Stimulated activated CD8-positive, alpha-beta memory T cell treated with anti-CD3 and anti-CD28 coated beads, Interleukin-4, amount 100 ng/mL, for 48 hours (primary cell): ENCODE measurements at places on chromosomes 1 and 21.
A peak's percentile ranks its signal among the peaks of the same experiment; 100 is the strongest.

- peak; percentile 50 for DNase-seq
These were observed 192.3 kb downstream of the SLC45A1 start for GRCh38 chr1:8510041-8510823.

GRCh38 chr1:94713472-94714141 lies 106.5 kb upstream of the SLC44A3 start:
- DNase-seq = no peak

GRCh38 chr1:56064705-56065104 lies 514.7 kb downstream of the PLPP3 start:
- no peak for DNase-seq

GRCh38 chr1:30609999-30610345 lies 113.4 kb downstream of the MATN1 start:
- no peak for DNase-seq

DNA sequence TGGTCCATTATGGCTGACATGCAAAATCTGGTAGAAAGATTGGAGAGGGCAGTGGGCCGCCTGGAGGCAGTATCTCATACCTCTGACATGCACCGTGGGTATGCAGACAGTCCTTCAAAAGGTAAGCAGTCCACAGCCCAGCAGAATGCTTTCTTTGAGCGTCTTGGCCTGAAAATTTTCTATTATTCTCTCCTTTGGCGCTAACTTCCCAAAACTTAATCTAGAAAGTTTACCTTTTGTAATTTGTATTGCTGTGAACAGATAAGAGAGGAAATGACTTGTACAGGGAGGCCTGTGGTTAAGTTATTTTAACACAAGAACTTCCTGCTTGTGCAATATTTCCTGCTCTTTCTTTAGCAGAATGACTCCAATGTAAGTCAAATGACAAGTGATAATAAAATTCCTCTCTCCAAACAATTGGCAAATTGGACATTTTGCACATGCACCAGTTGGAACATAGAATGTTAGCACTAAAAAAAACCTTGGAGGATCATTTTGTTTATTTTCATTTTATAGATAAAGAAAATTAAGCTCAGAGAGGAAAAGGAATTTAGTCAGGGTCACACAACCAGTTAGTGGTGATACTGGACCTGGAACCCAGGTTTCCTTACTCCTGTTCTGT lies 18.9 kb downstream of the CAP1 start:
- DNase-seq = no peak

DNA sequence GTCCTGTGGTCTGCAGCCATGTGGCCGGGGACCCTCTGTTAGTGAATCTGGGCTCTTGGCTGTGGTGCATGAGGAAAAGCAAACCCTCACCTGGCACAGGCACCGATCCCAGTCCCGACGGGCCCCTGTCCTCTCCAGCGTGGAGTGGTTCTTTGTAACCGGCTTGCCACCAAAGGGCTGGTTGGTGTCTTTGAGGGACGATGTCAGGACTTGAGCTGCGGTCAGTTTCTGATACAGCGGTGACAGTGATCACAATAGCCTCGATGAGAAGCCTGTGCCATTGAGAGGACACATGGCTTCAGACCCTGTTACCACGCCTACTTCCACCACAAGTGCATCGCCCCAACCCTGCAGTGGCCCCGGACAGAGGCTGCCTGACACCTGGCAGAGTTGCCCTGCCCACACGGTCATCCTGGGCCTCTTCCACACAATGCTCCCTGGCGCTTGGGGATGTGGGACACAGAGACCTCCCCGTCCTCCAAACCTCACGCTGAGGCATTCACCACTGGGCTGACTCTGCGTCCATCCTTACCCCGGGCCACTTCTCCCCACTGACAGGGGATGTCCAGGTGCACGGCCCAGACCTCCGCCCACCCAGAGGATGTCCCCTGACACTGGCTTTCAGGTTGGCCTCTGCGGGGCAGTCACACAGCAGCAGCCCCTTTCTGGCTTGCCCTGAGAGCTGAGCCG lies 18.8 kb upstream of the ACTRT2 start:
- no peak for DNase-seq

DNA sequence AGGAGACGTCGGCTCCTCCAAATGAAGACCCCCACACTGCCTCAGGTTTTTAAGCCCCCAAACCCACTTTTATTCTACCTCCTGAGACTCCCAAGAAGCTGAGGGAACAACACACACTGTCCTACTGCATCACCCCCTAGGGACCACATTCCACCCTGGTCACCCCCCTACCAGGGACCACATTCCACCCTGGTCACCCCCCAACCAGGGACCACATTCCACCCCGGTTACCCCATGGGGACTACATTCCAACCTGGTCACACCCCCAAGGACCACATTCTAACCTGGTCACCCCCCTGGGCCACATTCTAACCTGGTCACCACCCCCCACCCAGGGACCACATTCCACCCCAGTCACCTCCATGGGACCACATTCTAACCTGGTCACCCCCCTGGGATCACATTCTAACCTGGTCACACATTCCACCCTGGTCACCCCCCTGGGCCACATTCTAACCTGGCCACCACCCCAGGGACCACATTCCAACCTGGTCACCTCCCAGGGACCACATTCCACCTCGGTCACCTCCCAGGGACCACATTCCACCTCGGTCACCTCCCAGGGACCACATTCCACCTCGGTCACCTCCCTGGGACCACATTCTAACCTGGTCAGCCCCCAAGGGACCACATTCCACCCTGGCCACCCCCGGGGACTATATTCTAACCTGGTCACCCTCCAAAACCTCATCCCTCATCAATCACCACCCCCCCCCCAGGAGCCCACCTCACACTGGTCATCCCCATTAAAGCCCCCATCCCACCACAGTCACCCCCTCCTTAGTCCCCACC lies 587.6 kb downstream of the NPHP4 start:
- no peak for DNase-seq

DNA sequence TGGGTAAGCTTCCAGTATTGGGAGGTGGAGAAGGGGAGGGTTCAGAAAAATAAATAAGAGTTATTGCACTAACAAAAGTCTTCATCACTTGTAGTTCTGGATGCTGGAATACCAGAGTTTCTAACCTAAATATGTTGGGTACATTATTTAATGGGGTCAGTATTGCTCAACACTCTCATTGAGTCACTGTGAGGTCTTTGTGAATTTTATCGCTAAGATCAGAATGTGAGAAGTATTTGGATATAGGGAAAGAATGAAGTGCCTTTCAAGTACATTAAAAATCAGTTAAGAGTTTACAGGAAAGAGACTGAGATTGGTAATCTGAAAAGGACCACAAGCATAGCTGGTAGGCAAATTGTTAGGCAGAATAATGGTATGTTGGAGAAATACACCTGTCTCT lies 8.8 kb downstream of the SNRPE start:
- no peak for DNase-seq

DNA sequence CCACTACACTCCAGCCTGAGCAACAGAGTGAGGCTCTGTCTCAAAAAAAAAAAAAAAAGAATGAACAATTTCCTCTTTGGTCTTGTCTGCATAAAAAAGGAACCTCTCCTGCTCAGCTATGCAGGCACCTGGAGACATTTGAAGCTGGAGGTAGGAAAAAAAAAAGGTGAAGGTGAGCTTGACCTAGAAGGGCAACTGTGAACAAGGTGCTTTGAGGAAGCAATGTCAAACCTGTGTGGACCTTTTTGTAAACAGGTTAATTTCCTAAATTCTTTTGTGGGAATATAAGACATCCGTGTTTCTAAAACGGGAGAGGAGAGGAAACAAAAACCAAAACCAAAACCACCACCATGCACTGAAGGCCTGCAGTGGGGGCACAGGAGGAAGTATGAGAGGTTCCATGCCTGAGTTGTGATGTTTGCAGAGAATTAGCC lies 77.5 kb downstream of the SLC45A1 start:
- no peak for DNase-seq

DNA sequence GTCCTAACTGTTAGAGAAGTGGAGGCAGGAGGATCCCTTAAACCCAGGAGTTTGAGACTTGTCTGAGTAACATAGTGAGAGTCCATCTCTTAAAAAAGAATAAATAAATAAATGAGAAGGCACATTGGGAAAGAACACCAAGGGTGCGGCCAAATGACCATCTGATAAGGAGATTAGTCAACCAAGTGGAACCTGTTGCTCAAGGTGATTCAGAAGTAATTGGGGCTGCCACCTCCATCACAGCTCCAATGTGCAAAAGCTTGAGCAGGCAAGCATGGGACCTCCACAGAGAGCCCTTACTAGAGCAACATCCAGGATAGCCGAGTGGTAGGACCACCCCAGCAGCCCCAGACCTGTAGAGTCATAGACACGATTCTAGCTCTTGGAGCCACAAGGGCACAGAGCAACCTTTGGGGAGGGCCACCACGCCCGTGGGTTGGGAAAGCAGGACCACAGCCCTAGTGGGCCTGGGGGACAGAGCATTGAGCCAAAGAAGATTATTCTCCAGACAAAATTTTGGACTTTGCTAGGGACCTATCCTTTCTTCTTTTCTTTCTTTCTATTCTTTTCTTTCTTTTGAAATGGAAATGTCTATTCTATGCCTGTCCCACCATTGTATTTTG lies 40.9 kb downstream of the KCNK1 start:
- DNase-seq = no peak

- peak; percentile 99 for DNase-seq
These were observed 14.8 kb upstream of the BTG2 start for GRCh38 chr1:203290261-203291089.

DNA sequence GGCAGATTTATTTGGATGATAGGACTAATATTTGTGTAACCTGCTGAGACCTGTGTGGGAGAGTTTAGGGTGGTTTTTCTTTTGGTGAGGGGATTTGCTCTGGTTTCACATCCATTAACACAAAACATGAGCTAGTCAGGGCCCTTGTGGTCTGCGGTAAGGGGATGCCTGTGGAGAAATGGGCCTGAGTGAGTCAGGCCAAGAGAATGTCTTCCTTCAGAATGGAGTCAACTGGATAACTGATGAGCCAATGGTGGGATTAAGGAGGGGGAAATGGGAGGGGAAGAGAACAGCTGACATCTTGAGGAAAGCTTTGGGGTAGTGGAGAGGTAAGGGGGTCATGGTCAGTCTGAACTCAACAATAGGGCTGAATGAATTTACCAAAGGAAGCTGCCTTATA lies 13.9 kb downstream of the WNT2B start:
- DNase-seq = no peak

- DNase-seq = no peak
These were observed 400.1 kb downstream of the NEGR1 start for GRCh38 chr1:71882226-71882625.

GRCh38 chr1:115098979-115099692 lies 9.8 kb upstream of the TSPAN2 start:
- DNase-seq = peak; percentile 68

GRCh38 chr1:172653015-172653709 lies 5.7 kb upstream of the FASLG start:
- no peak for DNase-seq

GRCh38 chr1:91498035-91498434 lies 2.6 kb upstream of the CDC7 start:
- no peak for DNase-seq

DNA sequence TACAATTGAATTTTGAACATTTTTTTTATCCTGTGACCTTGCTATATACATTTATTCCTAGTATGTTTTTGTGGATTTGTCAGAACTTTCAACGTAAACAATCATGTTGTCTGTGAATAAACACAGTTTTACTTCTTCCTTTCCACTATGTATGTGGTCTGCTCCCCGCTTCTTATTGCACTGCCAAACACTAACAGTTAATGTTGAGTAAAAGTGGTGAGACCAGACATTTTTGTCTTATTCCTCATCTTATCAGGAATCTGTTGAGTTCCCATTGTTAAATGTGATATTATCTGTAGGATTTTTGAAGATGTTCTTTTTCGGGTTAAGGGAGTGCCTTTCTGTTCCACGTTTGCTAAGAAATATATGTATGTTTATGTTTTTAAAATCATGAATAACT lies 45.9 kb downstream of the CAMSAP2 start:
- DNase-seq = no peak

DNA sequence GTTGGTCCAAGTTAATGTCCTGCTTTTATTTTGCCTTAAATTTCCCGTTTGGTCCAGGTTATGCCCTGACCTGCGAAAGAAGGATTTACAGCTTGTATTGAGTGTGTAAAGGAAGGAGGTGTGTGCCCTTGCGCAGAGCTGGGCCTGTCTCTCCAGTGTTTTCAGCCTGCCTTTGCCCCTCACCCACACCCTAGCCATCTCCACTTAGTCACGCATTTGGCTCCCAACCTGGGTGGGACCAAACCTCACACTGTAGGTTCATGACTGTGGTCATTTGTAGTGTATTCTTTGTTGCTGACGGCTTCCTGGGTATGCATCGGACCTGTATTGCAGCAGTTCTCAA lies 572 bp upstream of the SRSF10 start:
- DNase-seq = peak; percentile 73

DNA sequence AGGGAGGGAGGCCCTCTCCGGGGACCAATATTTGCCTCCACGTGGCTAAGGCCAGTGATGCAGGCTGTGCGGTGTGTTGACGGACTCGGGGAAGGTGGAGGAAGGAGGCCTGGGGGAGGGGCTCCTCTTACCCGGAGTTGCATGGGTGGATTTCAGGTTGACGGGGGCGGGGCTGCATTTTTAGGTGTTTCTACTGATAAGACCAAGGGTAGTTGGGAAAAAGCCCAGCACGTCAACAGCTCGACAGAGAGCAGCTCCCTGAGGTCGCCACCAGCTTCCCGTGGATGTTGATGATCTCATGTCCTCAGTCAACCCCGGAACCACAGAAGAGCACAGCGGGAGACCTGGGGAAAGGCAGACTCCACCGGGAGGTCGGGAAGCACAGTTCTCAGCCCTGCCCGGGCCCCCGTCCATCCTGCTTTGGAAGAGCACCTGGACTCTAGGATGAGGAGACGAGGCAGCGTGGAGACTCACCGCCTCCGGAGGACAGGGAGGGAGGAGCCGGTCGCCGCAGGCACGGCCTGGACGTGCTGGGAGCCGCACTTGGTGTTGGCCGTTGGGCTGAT lies 32.9 kb upstream of the COL6A1 start:
- no peak for DNase-seq

- DNase-seq = no peak
These were observed 39.1 kb downstream of the IFI44 start for GRCh38 chr1:78688697-78689096.

DNA sequence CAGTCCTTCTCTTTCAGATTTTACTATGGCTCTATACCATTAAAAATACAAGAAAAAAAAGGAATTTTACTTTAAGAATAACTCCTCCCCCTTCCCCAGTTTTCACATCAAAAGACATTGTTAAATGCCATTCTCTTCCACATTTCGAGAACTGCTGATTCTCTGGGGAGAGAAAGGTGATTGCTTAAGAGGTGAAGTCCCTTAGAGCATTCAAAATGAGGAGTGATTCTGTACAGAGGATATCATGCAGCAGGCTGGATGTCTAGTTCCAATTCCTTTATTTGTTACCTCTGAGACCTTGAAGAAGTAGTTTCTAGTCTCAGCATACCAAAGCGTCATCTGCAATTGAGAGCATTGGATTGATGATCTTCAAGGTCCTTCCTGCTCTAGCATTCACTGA lies 46.9 kb downstream of the FMO3 start:
- DNase-seq = no peak

- DNase-seq = no peak
These were observed 247.3 kb downstream of the BACH1 start for GRCh38 chr21:29546071-29546470.
